HS-5 (cell line): ENCODE measurements at places on chromosomes 4 and X.

- no peak for DNase-seq
These were observed 18.0 kb upstream of the SPIN2A start for GRCh38 chrX:57155171-57155570.

DNA sequence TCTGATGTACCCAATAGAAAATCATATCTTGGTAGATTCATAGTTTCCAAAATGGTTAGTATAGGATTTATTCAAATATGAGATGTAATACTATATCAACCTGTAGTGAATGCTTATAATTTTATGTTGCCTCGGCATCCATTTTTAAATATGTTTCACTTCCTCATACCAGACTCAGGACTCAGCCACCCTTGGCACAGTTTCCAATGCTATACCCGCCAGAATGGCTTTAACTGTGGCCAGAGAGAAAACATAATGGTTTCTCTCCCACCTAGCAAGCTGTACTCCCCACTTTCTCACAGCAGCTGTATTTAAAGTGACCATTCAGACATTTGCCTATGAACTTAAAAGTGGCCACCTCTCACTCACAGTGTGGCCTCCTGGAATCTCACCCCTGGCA lies 466.6 kb upstream of the PABPC4L start:
- no peak for DNase-seq

- DNase-seq = no peak
These were observed 16.4 kb upstream of the EIF4E start for GRCh38 chr4:98945297-98945850.

DNA sequence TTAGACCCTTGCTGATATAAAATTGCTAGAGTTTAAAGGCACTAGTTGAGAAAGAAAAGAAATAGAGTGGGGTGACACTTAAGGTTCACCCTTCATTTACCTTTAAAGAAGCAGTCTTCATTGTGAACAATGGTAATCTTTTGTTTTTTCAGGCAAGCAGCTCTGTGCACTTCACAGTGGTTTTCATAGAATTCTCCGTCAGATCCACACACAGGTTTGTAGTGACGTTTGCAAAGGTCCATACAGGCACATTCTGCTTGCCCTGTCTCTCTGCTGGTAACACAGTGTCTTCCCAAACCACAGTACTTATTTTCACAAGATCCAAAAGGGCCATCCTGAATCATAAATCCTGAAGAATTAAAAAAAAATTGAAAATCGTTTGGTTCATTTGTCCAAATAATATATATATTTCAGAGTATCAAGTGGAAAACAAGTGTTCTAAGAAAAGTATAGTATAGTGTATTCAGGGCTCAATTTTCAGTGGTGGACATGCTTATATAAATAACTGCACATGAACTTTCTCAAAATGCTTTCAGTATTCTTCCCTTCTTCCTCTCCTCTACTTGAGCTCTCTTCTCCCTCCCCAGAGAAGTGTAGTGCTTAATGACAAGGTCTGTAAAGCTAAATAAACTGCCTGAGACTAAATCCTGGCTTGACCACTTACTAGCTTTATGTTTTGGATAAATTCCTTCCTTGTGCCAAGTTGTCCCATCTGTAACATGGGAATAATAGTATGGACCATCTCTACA lies 243.3 kb downstream of the FSTL5 start:
- DNase-seq = no peak

GRCh38 chrX:145405012-145405411 lies 157.7 kb downstream of the SPANXN1 start:
- no peak for DNase-seq

- DNase-seq = no peak
These were observed 161.2 kb upstream of the WDFY3 start for GRCh38 chr4:85127653-85128052.

DNA sequence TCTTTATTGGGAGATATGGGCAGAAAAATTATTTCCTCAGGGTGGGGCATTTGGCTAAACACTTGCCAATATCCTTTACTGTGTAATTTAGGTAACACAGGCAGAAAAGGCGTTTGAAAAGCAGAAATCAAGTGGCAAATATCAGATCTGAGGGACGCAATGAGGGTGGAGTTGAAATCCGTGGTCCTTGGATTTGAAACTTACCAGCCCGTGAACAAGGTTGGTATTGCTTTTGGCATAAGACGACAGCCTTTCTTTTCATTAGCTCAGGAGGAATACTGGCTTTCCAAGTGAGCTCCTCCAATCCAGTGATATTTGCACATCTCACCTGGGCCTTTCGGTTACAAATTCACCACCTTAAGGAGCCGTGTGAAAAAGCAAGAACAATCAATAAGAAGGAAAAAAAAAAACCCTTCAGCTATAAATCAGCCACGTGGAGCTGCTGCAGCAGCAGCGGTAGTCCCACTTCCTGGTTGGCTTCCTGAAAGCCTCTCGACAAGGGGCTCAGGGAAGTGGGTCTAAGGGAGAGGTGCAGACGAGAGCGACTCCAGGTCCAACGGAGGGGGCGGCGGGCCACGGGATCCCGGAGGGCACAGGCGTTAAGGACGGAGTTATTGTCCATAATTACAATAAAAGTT lies 734 bp upstream of the GALNT7 start:
- DNase-seq = no peak

GRCh38 chrX:77009691-77010090 lies 437.5 kb upstream of the FGF16 start:
- DNase-seq = no peak

DNA sequence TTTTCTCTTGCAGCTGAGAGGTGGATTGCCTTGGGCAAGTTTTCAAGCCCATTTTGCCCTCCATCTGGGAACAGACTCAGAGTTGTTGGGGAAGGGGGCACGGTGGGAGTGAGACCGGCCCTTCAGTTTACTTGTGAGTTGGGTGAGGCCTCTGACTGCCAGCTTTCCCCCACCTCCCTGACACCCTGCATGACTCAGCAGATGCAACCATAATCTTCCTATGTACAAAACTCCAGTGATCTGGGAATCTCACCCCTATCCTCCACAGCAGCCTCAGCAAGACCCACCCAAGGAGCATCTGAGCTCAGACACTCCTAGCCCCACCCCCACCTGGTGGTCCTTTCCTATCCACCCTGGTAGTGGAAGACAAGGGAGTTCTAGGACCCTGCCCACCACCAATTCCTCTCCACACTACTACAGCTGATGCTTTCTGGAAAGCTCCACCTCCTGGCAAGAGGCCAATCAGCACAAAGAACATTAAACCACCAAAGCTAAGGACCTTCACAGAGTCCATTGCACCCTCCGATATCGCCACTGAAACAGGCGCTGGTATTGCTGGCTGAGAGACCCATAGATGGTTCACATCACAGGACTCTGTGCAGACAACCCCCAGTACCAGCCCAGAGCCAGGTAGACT lies 99.4 kb upstream of the STK26 start:
- DNase-seq = no peak

GRCh38 chr4:128386761-128387599 lies 99.4 kb upstream of the PGRMC2 start:
- DNase-seq = peak; percentile 80

DNA sequence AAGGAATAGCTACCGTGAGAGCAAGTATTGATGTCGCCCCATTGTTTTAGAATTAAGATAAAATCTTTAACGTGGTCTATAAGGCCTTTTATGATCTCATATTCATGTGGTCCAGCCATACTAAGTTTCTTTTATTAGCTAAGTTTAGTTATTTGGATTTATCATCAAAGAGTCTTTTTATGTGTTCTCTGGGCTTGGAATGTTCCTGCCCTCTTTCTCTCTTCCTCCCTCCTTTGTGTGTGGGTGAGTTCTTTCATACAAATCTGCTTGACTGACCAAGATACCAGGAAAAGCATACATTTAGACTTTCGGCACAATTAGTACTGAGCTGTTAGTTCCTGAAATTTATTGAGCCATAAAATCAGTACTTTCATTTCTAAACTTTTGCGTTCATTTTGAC lies 11.3 kb downstream of the TDO2 start:
- no peak for DNase-seq

- no peak for DNase-seq
These were observed at the start of gene IL2 for GRCh38 chr4:122456231-122457116. Gene IL2, minus strand, starts transcription at chr4:122456725. Its CDS starts 285 bp downstream, at chr4:122456440.

DNA sequence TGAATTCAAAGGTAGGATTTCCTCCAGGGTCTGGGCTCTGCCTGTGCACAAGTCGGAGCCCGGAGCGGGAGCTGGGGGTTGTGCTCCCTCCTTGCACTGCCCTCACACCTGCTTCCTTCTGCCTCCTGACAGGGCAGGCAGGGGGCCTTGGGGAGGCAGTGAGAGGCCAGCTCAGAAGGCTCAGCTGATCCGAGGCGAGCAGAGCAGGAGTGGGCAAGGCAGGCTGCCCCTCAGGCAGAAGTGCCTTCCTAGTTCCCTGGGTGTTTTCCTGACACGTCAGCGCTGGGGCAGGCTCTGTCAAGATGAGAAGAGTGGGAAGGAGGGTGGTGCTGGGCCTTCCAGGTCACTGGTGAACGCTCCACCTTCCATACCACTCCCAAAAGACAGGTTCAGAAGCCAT lies 5.5 kb upstream of the IRAK1 start:
- DNase-seq = no peak

DNA sequence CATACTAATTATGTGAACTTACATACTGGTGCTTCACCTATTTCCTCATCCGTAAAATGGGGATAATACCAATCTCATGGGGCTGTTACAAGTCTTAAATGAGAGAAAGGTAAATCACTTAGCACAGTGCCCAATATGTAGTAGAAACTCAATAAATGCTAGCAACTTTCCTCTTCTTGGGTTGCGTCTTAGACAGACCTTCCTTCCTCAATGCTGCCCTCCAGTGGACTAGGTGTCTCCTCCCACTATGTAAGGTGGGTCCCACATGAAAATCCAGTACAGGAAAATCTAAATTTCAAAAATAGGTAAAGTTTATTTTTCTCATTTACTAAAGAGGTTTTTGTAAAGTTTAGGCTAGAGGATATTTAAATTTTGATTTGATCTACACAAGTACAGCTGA lies 20.6 kb downstream of the ZDHHC9 start:
- no peak for DNase-seq

DNA sequence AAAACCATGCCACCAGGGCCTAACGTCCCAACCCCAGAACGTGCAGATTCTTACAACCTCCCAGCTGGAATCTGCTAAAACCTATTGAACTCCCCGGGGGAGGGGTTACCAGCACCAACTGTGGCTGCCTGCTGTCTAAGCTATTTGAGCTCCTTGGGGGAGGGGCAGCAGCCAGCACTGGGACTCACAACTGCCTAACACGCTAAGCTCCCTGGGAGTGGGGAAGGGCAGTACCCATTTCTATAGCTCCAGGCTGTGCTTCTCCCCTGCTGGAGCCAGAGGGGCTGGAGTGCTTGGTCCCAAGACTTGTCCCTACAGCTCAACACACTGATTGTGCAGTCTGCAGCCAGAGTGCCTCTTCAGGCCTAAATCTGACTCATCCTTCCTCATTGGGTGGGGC lies 459.8 kb upstream of the FGF16 start:
- DNase-seq = no peak

- no peak for DNase-seq
These were observed 98.2 kb upstream of the PGRMC2 start for GRCh38 chr4:128385683-128386304.

GRCh38 chr4:16196482-16197393 lies 29.5 kb downstream of the TAPT1 start:
- DNase-seq = peak; percentile 41

DNA sequence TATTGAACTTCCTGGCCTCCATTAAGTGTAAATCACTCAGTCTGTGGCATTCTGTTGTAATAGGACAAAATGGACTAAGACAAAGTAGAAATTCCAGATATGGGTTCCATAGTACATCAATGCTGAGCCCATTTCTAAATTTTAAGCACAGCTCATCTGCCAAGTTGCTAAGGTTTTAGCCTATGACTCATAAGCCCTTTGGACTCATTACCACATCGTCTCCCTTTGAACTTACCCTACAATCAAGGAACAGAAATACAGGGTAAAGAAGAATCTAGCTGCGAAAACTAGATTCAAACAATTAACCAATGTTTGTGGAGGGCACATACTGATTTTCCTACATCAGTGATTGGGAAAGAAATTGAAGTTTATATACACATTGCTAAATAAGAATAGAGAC lies 31.8 kb downstream of the NAA11 start:
- peak; percentile 20 for DNase-seq

DNA sequence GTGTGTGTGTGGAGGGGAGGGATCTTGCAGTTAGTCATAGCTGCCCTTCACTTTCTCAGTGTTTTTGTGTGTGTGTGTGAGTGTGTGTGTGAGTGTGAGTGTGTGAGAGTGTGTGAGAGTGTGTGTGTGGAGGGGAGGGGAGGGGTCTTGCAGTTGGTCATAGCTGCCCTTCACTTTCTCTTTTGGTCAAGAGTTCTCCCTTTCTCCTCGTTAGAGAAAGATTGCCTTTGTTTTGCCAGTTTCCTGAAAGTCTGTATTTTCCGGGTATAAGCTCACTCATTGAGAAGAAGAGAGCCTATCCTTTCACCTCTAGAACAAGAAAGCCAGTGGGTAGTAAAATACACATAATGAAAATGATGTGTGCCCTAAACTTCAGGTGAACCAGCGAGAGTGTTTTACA lies 75.2 kb upstream of the ENPP6 start:
- DNase-seq = no peak

DNA sequence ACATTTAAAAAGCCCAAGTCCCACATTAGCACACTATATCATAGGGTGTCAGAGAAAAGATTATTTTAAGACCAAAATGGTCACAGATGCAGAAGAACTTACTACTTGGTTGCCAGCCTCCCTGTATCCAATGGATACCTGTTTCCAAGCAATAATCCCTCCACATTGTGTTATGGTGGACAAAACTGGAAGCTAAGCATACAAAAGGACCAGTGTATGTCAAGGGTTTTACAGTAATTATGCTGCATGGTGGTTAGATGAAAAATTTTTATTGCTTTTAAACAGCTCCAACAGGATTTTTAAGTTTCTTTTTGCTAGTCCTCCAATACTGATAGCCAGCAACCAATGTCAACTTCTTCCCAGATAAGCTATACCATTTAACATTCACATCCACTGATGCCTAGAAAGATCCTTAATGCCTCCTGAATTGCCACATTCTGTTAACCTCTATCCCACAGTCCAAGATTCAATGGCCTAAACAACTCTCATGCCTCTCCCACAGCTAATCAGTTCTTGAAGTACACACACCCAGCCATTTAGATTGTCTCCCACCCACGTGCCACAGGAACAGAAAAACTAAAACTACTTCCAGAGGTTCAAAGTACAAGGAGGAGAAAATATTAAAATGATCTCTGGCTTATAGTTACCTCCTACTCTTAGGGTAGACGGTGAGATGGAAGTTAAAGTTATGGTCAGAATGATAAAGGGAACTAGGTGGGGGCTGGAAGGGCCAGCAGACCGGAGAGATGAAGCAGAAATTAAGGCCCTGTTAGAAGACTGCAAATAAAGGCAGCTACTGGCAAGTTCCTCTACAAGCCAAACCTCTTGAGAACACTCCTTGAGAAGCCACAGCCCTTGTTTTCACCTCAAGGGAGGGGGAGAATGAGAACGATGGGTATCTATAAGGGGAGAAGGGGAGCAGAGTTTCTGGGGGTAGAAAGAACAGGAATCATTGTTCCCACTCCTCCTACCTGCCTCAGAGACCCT lies 5.5 kb downstream of the MED14 start:
- no peak for DNase-seq
